ENCODE measurements at places on chromosomes 6 and 20. TPM values are rescaled to one million over a fixed set of nuclear protein-coding genes. Genes with fewer than 3 reads are reported as not detected.

The MYH7B gene
- not detected for total RNA-seq

The LCA5 gene
- total RNA-seq, result 2.3 TPM

The HCK gene
- not detected for total RNA-seq

The CCN6 gene
- not detected for total RNA-seq

The ARMH2 gene
- not detected for total RNA-seq

The GRM1 gene
- 0.41 TPM for total RNA-seq

The TUBB1 gene
- not detected for total RNA-seq

The MATN4 gene
- total RNA-seq, result 0.10 TPM

The C2 gene
- 3.2 TPM for total RNA-seq

The SLCO4A1 gene
- total RNA-seq, result 65.5 TPM

The ASIP gene
- total RNA-seq, result not detected

The GSTA3 gene
- total RNA-seq, result not detected

The BRD2 gene
- total RNA-seq, result 62.6 TPM

The HLA-DPA1 gene
- total RNA-seq, result not detected

The RBM24 gene
- total RNA-seq, result 2.4 TPM

The ULBP3 gene
- total RNA-seq, result 9.4 TPM

The MYCT1 gene
- not detected for total RNA-seq

The GPLD1 gene
- total RNA-seq, result 1.3 TPM

The MOG gene
- not detected for total RNA-seq

The CDH26 gene
- total RNA-seq, result 0.44 TPM

The DUSP22 gene
- 6.0 TPM for total RNA-seq

The GHRH gene
- total RNA-seq, result not detected

The SLC32A1 gene
- not detected for total RNA-seq

The SLPI gene
- total RNA-seq, result 1.5 TPM

The FGD2 gene
- total RNA-seq, result not detected

The IRF4 gene
- total RNA-seq, result not detected

The SNAP91 gene
- not detected for total RNA-seq

The DCBLD1 gene
- 19.9 TPM for total RNA-seq

Data from Caki2 (cell line).